ENCODE measurements at places on chromosomes 6 and 20. TPM values are rescaled to one million over a fixed set of nuclear protein-coding genes. Genes with fewer than 3 reads are reported as not detected.

- no peaks in the 10 kb centered on the region for H3K27me3 ChIP-seq
- no peak overlapping the region for H3K27ac ChIP-seq
- no peak overlapping the region for H3K4me3 ChIP-seq
- no peak for DNase-seq
These were observed 23.6 kb upstream of the TCFL5 start for GRCh38 chr20:62885046-62885895.

- no peaks in the 10 kb centered on the region for H3K36me3 ChIP-seq
- H3K4me3 ChIP-seq: no peak within 1 kb of the TSS
- H3K27ac ChIP-seq: no peak within 1 kb of the TSS
These were observed at the start of gene APOM for GRCh38 chr6:31655349-31656237. Gene APOM, plus strand, starts transcription at chr6:31655894. Its CDS starts 73 bp downstream, at chr6:31655967.

FHL5 gene
- not detected for total RNA-seq

DNA sequence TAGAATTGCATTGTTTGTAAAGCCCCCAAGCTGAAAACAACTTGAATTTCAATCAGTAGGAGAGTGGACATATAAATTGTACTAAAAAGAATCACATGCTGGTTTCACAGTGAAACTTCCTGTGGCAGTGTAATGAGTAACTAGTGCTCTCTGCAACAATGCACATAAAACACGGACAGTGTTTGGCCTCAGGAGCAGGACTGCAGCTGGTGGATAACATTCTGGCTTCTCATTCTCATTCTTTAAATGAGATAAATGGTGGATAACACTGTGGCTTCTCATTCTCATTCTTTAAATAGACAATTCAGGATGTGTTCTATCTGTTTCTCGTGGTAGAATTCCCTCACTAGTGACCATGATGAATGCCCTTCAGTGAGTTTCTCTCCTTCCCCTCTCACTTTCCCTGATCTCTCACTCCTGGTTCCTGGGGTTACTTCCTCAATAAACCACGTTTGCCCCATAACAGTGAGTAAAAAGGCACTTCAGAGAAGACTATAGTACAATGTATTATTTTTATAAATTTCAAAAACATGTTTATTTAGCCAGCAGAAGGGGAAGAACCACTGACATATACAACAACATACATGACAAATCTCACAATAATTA, 59.9 kb downstream of the SLC22A2 start:
- H3K36me3 ChIP-seq: no peaks in the 10 kb centered on the region
- no peak overlapping the region for H3K4me3 ChIP-seq
- H3K27ac ChIP-seq: no peak overlapping the region
- no peaks in the 10 kb centered on the region for H3K4me1 ChIP-seq
- DNase-seq: no peak

- no peaks in the 10 kb centered on the region for H3K27me3 ChIP-seq
- no peaks in the 10 kb centered on the region for H3K4me1 ChIP-seq
- H3K27ac ChIP-seq: no peak overlapping the region
- peak; percentile 46 for DNase-seq
- no peak overlapping the region for H3K4me3 ChIP-seq
These were observed 45.8 kb downstream of the FOXP4 start for GRCh38 chr6:41591859-41592502.

CCM2L gene
- 45.4 TPM for total RNA-seq

GRCh38 chr6:137806914-137807682, 60.0 kb upstream of the TNFAIP3 start:
- H3K4me3 ChIP-seq: no peak overlapping the region
- no peaks in the 10 kb centered on the region for H3K4me1 ChIP-seq
- H3K27me3 ChIP-seq: no peaks in the 10 kb centered on the region
- no peak overlapping the region for H3K27ac ChIP-seq

GRCh38 chr20:46401478-46401860, 4.9 kb downstream of the ELMO2 start:
- no peak overlapping the region for H3K27ac ChIP-seq
- H3K36me3 ChIP-seq: no peaks in the 10 kb centered on the region
- DNase-seq: no peak
- H3K4me3 ChIP-seq: no peak overlapping the region
- no peaks in the 10 kb centered on the region for H3K27me3 ChIP-seq

DNA sequence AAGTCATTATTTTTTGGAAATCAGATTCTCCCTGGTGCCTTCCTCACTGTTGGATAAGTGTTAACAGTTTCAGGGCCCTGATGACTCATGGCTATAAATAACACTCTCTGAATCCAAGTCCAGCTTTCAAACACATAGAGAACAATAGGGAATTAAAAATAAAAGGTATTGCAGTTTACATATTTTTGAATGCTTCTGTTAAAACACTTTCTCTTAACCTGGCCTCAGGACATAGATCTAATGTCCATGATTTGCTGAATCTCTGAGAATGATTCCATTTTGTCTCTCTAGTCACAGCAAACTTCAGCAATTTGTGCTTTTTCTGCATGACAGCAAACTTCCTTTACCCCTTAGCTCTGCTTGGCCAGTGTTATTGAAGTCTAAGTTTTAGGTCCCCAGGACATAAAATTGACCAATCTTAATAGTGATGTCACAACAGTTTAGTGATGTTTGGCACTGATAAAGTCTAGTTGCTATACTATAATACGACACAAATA, 1192.4 kb upstream of the CITED2 start:
- no peaks in the 10 kb centered on the region for H3K4me1 ChIP-seq
- H3K36me3 ChIP-seq: no peaks in the 10 kb centered on the region
- no peak overlapping the region for H3K4me3 ChIP-seq

DNA sequence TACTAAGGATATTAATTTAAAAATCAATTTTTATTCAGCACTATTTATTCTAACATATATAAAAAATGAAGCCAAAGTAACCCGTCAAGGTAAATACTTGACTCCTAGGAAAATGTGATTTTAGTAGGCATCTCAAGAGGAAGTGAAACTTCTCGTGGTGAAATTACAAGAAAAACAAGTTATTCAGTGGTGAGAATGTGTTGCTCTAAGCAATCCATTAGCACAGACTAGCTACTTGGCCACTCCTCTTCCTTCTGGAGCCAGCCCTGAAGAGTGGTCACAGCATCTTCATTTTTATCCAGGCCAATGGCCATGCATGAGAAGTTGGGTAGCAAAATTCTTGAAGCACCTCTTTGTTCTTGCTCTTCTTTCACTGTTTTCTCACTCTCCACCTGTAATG, 40.4 kb upstream of the GFRAL start:
- no peak for DNase-seq
- H3K4me1 ChIP-seq: no peaks in the 10 kb centered on the region
- H3K27me3 ChIP-seq: peaks cover 3% of the 10 kb centered on the region

SRPK1 gene
- 68.3 TPM for total RNA-seq

TRAM2 gene
- 56.7 TPM for total RNA-seq

DNA sequence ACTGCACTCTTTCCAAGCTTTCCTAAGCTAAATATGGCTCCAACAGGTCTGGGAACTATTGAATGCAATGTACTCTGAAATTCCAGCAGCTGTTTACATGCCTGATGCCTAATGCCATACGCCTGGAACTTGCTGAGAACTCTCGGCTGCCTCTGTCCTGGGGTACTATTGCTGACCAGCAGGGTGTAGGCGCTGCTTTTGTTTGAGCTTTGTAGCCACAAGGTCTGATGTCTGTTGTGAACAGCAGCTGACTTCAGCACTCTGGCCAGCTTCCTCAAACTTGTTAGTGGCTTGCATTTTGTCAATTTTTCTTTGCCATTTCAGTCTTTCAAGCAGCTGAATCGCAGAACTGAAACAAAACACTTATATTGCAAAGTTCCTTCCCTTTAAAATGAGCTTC, 26.7 kb downstream of the SAYSD1 start:
- no peak overlapping the region for H3K27ac ChIP-seq
- H3K4me3 ChIP-seq: no peak overlapping the region
- peaks cover 41% of the 10 kb centered on the region for H3K27me3 ChIP-seq

QRSL1 gene
- 18.4 TPM for total RNA-seq

GRCh38 chr20:36611625-36612024, 6.0 kb downstream of the RAB5IF start:
- H3K27me3 ChIP-seq: no peaks in the 10 kb centered on the region
- H3K4me3 ChIP-seq: no peak overlapping the region
- H3K27ac ChIP-seq: no peak overlapping the region
- H3K4me1 ChIP-seq: peaks cover 5% of the 10 kb centered on the region

GRCh38 chr6:41347378-41348050, 12.1 kb downstream of the NCR2 start:
- DNase-seq: no peak
- no peaks in the 10 kb centered on the region for H3K4me1 ChIP-seq
- no peak overlapping the region for H3K4me3 ChIP-seq

DNA sequence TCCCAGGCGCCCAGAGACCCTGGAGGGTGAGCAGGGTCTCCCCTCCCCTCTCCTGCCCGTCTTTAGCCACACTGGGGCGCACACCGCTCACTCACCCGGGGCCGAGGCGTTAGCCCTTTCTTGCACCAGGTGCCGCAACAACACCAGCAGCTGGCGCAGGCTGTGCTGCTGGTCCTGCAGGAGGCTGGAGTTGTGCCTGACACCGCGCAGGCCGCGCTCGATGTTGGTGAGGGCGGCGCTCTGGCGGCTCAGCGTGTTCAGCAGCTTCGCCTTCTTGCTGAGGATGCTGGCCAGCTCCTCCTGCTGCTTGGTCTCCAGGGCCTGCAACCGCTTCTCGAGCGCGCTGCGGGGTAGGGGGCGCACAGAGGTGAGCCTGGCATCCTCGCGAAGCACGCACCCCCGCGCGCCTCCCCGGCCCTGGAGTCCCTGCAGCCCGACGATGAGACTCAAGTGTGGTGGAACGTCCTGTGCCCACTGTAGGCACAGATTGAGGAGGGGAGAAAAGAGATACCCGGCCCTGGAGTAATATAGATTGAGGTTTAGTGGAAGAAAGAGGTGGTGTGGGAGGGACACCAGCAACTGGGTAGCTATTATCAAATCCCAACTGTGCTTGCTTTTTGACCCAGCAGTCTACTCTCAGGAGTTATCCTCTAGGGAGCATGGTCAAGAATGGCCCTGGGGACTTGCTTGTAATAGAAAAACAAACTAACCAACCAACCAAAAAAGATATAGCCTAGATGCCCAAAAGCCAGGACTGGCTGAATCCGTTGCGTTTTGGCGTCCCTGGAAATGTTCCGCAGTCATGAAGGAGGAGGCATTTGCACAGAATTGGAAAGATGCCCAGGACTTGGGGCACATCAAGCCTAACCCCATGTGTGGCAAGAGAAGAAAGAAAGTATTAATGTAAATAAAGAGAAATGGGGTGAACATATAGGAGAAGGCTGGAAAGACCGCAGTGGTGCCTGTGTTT, 30.9 kb downstream of the ANGPT4 start:
- no peaks in the 10 kb centered on the region for H3K36me3 ChIP-seq
- no peak for DNase-seq
- H3K27me3 ChIP-seq: no peaks in the 10 kb centered on the region
- H3K4me3 ChIP-seq: no peak overlapping the region

DNA sequence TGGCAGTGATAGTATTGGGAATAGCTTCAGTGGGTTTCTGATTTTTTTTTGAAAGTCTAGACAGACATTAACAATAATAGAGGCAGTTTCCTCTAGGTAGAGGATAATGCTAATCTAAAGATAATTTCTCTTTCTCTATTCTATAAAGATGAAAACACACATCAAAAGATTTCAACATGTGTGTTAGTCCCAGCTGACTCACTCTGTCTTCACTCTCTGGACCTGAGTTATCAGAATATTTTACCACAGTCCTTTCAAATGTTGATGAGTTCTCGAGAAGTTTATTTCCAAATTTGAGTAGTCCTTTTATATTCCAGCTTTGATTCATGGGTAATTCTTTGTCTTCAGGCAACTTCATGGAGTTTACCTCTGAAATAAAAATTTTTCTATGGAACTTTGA, 17.1 kb downstream of the RPRD1B start:
- DNase-seq: no peak
- no peak overlapping the region for H3K4me3 ChIP-seq
- H3K27me3 ChIP-seq: no peaks in the 10 kb centered on the region

GRCh38 chr6:165705941-165706340, 42.9 kb upstream of the PDE10A start:
- no peaks in the 10 kb centered on the region for H3K4me1 ChIP-seq
- no peak for DNase-seq
- no peak overlapping the region for H3K27ac ChIP-seq
- no peak overlapping the region for H3K4me3 ChIP-seq

ADGRG6 gene
- 259 TPM for total RNA-seq

- H3K27me3 ChIP-seq: no peaks in the 10 kb centered on the region
- no peaks in the 10 kb centered on the region for H3K4me1 ChIP-seq
- no peak overlapping the region for H3K27ac ChIP-seq
These were observed 30.9 kb upstream of the XRN2 start for GRCh38 chr20:21272279-21272678.

DNA sequence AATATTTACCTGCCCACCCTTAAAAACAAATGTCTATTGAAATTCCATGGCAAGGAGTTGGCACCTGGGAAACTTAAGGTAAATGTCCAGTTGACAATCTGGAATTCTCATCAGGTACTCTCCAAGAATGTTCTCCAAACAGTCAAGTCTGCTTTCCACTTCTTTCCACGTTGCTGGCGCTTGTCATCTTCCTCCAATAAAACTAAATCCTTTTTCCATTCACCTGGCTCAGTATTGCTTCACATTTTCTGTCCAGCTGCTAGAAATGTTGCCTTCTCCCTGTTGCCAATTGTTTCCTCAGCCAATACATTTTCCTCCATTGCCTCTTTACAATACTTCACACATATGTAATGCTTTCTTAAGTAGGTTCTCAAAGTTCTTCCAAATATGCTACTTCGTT, 1288.1 kb upstream of the MAP3K7 start:
- DNase-seq: no peak
- no peaks in the 10 kb centered on the region for H3K4me1 ChIP-seq
- no peaks in the 10 kb centered on the region for H3K36me3 ChIP-seq
- no peaks in the 10 kb centered on the region for H3K27me3 ChIP-seq
- no peak overlapping the region for H3K27ac ChIP-seq
- no peak overlapping the region for H3K4me3 ChIP-seq

- DNase-seq: no peak
- H3K36me3 ChIP-seq: no peaks in the 10 kb centered on the region
- no peaks in the 10 kb centered on the region for H3K4me1 ChIP-seq
- no peaks in the 10 kb centered on the region for H3K27me3 ChIP-seq
These were observed 49.0 kb downstream of the MYLIP start for GRCh38 chr6:16177881-16178280.

DNA sequence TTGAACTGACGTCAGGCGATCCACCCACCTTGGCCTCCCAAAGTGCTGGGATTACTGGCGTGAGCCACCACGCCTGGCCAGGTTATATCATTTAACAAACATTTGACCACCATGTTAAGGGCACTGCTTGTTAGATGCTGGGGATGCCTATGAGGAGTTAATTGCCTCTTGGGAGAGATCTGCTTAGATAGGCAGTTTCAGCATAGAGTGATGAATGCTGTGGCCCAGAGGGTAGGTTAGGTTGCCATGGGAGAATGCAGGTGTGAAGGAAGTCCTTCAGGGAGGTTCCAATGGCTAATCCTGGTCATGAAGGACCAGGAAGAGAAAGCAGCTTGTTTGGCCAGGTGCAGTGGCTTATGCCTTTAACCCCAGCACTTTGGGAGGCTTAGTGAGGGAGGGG, 17.0 kb downstream of the PHF20 start:
- DNase-seq: no peak
- no peaks in the 10 kb centered on the region for H3K4me1 ChIP-seq
- H3K36me3 ChIP-seq: no peaks in the 10 kb centered on the region
- H3K27ac ChIP-seq: no peak overlapping the region
- H3K4me3 ChIP-seq: no peak overlapping the region

CD93 gene
- total RNA-seq: 0.10 TPM

SRMS gene
- total RNA-seq: not detected

AVP gene
- not detected for total RNA-seq

GRCh38 chr6:118740372-118740771, 89.0 kb upstream of the CEP85L start:
- H3K4me3 ChIP-seq: no peak overlapping the region
- H3K36me3 ChIP-seq: no peaks in the 10 kb centered on the region

All from Panc1 (cell line).